Stimulated activated CD8-positive, alpha-beta memory T cell treated with anti-CD3 and anti-CD28 coated beads, Interleukin-2, amount 100 ng/mL, for 1 hour (primary cell): ENCODE measurements at places on chromosomes 2 and 18.

DNA sequence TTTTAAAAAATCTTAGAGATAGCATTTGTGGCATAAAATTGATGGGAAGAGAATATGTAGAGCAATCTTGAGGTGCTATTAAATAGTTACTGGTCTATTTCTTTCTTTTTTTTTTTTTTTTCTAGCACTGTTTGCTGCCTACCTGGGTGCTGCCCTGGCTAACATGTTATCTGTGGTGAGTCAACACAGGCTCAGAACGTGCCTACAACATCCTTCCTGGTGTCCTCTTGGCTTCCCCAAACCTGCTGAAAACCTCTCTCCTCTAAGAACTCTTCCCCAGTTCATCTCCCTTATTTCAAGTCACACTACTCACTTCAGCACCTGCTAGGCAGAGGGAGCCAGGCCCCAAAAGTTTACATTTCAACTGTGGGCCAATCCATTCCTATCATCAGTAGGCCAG lies 45.1 kb upstream of the SLC14A1 start:
- no peak for DNase-seq

DNA sequence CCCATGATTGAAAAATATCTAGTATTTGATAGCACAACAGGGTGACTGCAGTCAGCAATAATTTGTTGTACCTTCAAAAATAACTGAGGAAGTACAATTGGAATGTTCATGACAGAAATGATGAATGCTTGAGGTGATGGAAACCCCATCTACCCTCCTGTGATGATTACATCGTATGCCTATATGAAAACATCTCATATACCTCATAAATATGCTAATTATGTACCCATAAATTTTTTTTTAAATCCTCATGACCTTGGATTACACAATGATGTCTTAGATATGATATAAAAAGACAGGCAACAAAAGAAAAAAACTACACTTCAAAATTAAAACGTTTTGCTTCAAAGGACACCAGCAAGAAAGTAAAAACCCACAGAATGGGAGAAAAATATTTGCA lies 1.4 kb upstream of the POLR1B start:
- no peak for DNase-seq

DNA sequence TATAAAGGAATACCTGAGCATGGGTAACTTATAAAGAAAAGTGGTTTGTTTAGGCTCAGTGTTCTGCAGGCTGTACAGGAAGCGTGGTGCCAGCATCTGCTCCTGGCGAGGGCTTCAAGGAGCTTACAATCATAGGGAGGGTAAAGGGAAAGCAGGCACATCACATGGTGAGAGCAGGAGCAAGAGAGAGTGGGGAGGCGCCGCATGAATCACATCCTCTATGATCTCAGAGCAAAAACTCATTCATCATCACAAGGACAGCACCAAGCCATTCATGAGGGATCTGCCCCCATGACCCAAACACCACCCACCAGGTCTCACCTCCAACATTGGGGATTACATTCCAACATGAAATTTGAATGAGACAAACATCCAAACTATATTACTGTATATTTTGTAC lies 32.5 kb downstream of the R3HDM1 start:
- DNase-seq: no peak

DNA sequence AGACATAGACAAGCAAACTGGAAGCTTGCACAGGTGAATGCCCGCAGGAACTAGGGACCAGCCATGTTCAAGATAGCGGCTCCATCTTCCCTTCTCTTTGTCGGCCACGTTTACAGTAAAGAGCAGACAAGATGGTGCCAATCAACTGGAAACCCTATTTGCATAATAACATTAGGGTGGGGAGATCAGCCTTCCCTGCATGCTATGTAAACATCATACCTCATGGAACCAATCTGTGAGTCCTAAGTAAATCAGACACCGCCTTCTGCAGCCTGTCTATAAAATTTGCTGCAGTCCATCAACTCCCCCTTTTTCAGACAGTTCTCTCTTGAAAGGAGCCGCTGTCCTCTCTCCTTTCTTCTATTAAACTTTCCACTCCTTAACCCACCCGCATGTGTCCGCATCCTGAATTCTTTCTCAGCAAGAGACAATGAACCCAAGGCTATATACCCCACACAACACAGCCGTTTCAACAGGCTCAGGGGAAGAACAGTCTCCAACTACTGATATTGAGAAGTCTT lies 384.4 kb downstream of the EIPR1 start:
- DNase-seq: no peak

- no peak for DNase-seq
Observed at GRCh38 chr2:161036926-161037325, 123.3 kb upstream of the TANK start.

- no peak for DNase-seq
Observed at GRCh38 chr2:73297151-73297559, 3.8 kb upstream of the EGR4 start.

GRCh38 chr2:68807821-68808266 lies 63.4 kb downstream of the BMP10 start:
- DNase-seq: no peak

- DNase-seq: no peak
Observed at GRCh38 chr2:148590612-148591011, 53.9 kb upstream of the EPC2 start.

DNA sequence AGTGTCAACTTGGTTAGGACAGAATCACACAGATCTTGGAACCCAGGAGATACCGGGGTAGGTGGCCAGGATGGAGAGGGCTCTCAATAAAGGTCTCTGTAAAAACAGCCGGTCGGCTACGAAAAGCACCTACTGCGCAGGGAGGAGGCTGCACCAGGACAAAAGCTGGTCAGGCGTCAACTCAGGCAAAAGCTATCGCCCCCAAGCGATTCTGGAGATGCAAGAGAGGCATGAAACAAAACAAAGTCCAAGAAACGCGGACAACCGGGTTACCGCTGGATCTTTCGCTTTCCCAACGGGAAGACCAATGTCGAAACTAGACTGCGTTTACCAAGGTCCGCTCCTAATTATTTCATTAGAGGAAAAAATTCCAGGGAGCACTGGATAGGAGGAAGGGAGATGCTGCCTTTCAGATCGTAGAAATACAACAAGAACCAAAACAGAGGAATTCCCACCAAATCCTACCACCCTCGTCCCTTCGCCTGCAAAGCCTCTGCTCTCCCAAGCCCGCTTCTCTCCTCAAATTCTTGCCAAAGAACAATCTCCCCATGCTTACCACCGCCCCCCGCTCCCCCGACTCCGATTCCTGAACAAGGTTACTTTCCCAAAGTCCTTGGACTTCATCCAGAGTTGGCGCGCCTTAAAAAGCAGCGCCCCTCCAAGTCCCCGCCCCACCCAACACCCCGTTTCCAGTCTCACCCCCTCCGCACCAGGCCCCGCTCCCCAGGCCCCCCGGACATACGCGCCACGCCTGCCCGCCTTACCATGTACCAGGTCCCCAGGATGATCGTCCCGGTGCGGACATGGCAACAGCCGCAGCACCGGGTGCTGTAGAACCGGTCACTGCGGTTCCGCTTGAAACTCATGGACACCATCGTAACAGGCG lies 539 bp downstream of the LAPTM4A start:
- DNase-seq: no peak

- DNase-seq: no peak
Observed at GRCh38 chr2:43400508-43400907, 174.1 kb upstream of the ZFP36L2 start.

- no peak for DNase-seq
Observed at GRCh38 chr2:17573085-17573803, 32.7 kb downstream of the VSNL1 start.

DNA sequence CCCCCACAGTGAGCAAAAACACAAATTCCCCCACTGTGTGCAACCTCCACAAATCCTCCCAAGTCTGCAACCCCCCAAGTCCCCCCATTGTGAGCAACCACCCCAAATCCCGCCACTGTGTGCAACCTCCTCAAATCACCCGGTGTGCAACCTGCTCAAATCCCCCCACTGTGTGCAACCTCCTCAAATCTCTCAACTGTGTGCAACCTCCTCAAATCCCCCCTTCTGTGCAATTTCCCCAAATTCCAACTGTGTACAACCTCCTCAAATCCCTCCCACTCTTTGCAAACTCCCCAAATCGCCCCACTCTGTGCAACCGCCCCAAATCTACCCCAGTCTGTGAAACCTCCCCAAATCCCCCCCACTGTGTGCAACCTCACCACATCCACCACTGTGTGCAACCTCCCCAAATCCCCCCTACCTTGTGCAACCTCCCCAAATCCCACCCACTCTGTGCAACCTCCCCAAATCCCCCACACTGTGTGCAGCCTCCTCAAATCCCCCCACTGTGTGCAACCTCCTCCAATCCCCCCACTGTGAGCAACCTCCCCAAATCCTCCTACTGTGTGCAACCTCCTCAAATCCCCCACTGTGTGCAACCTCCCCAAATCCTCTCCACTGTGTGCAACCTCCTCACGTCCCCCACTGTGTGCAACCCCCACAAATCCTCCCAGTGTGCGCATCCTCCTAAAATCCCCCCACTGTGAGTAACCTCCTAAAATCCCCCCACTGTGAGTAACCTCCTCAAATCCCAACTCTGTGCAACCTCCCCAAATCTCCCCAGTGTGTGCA lies 115.2 kb downstream of the TPO start:
- no peak for DNase-seq

DNA sequence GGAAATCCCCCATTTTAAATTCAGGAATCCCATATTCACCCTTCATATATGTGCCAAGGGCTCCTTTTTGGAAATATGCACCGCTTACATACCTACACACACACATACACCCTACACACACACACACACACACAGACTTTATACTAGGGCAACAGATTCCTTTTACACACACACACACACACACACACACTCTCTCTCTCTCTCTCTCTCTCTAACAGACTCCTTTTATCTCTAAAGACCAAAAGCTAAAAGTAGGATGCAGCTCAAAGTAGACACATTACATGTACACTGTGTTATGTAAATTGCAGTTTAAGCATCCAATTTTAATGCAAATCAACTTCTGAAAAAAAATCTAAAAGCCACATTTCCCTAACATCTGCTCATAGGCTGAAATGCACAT lies 130.9 kb upstream of the CAPN13 start:
- DNase-seq: no peak

DNA sequence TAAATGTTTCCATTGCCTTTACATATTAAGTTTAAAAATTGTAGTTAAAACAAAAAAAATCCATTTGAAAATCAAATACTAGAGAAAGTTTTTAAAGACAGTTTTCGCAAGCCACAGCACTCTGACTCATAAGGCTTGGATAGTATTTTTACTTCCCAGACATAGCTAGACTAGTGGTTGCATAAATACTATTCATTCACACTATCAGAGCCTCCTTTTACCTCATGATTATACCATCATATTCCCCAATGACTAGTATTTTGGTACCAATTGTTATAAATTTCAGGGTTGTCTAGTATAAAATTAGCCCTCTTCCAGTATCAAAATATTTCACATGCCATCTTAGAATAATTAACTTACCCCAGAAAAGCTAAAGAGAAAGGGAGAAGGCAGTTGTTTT lies 393.5 kb downstream of the ERBB4 start:
- no peak for DNase-seq

DNA sequence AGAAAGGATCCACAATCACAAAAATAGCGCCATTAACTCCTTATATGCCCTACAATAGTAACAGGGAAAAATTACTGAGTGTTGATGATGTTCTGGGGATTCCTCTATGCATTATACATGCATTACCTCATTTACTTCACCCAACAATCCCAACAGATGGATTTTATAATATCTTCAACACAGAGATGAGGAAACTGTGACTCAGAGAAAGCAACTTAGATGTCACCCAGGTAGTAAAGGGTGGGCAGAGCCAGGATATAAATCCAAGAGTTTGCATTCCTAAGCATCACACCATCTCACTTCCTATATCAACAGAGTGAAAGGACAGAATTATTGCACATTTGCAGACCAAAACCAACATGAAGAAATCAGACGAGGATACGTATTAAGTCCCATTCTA lies 144.2 kb downstream of the TCF4 start:
- no peak for DNase-seq

GRCh38 chr2:43539436-43539835 lies 56.4 kb downstream of the THADA start:
- DNase-seq: no peak

GRCh38 chr2:206939340-206939739 lies at the start of gene CPO:
TSS of gene CPO (plus strand) at chr2:206939518. CDS start at chr2:206939600, 82 bp downstream.
- no peak for DNase-seq

DNA sequence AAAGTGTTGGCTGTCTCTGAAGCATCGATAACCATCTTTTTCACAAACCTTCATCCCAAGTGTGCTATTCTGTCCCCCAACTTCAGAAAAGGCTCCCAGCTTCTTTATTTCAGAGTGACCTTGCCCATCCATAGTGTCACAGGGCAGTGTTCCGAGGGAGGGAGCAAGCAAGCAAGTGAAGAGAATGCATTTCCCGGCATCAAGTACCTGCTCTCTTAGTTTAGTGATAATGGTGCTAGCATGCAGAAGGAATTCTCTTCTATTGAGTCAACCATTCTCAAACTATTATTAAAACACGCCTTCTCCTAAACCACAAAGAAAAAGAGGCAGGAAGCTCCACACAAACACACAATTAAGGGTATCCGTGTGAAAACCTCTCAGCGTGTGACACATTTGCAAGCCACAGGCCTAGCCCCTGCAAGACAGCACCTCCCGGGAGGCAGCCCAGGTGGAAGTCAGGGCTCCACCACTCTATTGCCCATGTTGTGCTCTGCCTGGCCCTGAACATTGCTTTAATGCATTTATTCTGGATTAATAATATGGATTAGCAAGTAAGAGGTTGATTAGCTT lies 504.9 kb downstream of the GALR1 start:
- DNase-seq: no peak

- no peak for DNase-seq
Observed at GRCh38 chr2:239157771-239158170, 243.0 kb downstream of the HDAC4 start.

GRCh38 chr18:37631422-37631821 lies 65.8 kb upstream of the CELF4 start:
- no peak for DNase-seq

- no peak for DNase-seq
Observed at GRCh38 chr2:191582355-191582754, 95.6 kb upstream of the NABP1 start.

GRCh38 chr2:163469561-163469962 lies 266.2 kb downstream of the FIGN start:
- DNase-seq: no peak

DNA sequence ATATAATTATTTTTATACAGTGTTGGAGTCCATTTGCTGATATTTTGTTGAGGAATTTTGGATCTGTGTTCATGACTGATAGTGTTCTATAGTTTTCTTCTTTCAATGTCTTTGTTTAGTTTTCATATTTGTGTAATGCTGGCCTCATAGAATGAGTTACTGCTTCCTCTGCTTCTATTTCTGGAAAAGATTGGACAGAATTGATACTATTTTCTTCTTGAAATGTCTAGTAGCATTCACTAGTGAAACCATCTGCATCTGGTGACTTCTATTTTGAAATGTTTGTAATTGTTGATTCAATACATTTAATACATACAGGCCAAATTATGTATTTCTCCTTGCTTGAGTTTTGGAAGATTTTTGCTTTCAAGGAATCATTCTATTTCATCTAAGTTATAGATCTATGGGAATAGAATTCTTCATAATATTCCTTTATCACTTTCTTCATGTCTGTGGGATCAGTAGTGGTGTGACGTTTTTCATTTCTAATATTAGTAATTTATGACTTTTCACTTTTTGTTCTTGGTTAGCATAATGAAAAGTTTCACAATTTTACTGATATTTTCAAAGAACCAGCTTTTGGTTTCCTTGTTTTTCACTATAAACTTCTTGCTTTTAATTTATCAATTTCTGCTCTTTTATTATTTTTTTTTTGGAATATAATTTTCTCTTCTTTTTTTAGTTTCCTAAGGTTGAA lies 509.9 kb upstream of the VRK2 start:
- no peak for DNase-seq
